ENCODE measurements at places on chromosomes 2 and 18.

GRCh38 chr18:76839086-76839794 lies 16.9 kb downstream of the ZNF236 start:
- DNase-seq, result no peak

- no peak for DNase-seq
These were observed 11.1 kb downstream of the CNDP2 start for GRCh38 chr18:74507097-74507881.

- no peak for DNase-seq
These were observed 285.3 kb downstream of the RAD51AP2 start for GRCh38 chr2:17232776-17233556.

GRCh38 chr18:23250893-23251656 lies 115.8 kb downstream of the CABLES1 start:
- DNase-seq, result no peak

- no peak for DNase-seq
These were observed 150.3 kb downstream of the SATB2 start for GRCh38 chr2:199307461-199307860.

GRCh38 chr2:47484396-47484795 lies 81.4 kb downstream of the MSH2 start:
- no peak for DNase-seq

DNA sequence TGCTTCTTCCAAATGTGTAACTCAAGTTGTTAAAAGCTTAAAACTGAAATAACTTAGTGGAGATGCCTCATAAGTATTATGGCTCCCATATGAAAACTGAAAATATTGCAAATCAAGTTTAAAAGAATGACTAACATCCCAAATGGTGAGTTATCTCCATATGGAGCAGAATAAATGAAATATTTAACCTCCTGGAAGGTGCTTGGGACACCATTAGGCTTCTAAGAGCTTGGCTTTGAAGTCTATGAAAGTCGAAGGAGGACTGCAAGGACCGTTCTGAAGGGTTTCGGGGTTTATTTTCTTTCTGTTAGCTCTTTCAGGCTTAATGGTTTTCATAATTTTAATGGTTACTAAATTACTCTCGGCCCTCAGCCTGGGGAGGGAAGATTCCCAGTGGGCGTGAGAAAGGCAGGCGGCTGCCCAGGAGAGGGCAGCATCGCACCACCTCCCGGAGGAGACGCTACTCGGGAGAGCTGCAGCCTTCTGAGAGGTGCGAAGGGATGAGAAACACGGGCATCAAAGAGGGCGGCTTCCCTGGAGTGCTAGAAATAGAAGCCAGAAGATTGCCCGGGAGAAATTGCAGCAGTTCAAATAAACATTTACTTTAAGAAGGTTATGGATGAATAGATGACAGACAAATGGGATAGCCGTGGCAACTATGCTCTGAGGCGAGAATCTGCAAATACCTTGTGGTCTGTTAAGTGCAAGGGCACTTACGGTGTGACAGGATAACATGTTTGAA lies 43.1 kb downstream of the MAP3K19 start:
- DNase-seq, result peak; percentile 93

GRCh38 chr18:30093376-30093775 lies 949.2 kb downstream of the DSC3 start:
- no peak for DNase-seq

- DNase-seq, result no peak
These were observed 390.9 kb upstream of the TRIB2 start for GRCh38 chr2:12325806-12326205.

- DNase-seq, result no peak
These were observed 18.0 kb upstream of the FAP start for GRCh38 chr2:162261032-162261945.

GRCh38 chr2:106572541-106573450 lies 85.6 kb downstream of the CD8B2 start:
- DNase-seq, result peak; percentile 12

- DNase-seq, result no peak
These were observed 27.6 kb upstream of the MYO1B start for GRCh38 chr2:191217580-191217979.

- DNase-seq, result no peak
These were observed 168.4 kb downstream of the LOXHD1 start for GRCh38 chr18:46488471-46489213.

GRCh38 chr2:171553236-171553635 lies 31.0 kb downstream of the CYBRD1 start:
- DNase-seq, result no peak

DNA sequence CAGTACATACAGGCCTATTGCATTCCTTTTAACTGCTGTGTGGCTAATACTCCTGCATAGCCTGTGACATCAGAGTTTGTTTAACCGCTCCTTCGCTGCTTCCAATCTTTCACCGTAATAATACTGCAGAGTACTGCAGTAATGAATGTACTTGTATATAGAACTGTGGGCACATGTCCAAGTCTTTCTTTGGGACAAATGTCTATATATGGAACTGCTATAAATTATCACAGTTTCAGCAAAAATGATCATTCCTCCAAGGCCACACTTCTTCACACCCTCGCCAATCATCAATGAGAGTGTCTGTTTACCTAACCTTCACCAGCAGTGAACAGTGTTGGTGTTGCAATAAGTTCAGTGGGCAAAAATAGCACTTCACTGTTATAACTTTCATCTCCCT lies 230.4 kb downstream of the SP3 start:
- DNase-seq, result no peak

GRCh38 chr2:36351736-36352349 lies 3.7 kb upstream of the CRIM1 start:
- peak; percentile 77 for DNase-seq

GRCh38 chr2:166468124-166469024 lies 25.7 kb downstream of the SCN7A start:
- no peak for DNase-seq

- DNase-seq, result peak; percentile 88
These were observed 229.4 kb downstream of the HAUS1 start for GRCh38 chr18:46333431-46334135.

DNA sequence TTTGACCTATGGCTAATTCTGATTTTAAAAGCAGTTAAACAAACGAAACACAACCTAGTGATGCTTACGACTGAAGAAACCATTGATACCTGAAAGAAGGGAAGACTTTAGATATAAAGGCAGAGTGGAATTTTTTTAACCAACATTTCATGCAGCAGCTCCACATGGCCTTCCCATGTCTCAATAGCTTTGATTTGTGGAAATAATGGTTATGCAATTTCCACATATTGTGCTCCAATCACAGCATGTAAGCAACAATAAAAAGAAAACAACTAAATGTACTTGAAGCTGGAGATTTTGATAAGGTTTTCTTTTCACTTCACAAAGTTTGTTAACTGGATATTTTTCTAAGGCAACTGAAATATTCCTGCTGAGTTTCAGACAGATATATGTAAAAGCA lies 82.0 kb upstream of the SLC39A10 start:
- no peak for DNase-seq

GRCh38 chr18:71336576-71337210 lies 1047.8 kb downstream of the SOCS6 start:
- DNase-seq, result no peak

DNA sequence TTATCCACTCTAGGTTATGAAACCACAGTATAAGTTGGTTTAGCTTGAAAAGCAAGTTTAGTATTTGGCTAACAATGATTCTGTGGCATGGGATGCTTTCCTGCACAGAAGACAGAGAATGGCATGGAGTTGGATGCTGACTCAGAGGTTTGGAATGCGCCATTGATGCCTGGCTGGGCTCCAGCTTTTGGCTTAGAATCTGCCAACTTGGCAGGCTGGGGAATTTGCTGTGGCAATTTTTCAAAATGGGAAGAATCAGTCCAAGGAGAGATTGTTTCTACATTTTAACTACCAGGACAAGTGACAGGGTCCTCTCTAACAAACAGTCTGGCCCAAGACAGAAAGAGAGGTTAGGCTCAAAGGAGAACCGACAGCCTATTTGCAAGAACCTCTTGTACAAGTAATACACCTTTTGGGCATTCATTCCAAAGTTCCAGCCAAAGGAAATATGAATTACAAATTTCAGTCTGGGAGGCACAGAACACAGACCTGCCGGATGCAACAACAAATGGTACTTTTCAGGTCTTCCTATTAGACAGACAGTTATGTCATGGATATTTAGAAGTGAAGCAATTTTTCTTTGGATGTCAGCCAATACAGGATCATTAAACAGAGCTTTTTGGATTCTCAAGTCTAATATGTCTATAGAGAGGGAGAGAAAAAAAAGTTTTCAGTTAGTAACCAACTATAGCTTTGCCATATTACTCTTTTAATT lies 1027.7 kb downstream of the TMEM182 start:
- DNase-seq, result peak; percentile 4

- no peak for DNase-seq
These were observed 494.7 kb downstream of the BCL11A start for GRCh38 chr2:60058781-60059180.

DNA sequence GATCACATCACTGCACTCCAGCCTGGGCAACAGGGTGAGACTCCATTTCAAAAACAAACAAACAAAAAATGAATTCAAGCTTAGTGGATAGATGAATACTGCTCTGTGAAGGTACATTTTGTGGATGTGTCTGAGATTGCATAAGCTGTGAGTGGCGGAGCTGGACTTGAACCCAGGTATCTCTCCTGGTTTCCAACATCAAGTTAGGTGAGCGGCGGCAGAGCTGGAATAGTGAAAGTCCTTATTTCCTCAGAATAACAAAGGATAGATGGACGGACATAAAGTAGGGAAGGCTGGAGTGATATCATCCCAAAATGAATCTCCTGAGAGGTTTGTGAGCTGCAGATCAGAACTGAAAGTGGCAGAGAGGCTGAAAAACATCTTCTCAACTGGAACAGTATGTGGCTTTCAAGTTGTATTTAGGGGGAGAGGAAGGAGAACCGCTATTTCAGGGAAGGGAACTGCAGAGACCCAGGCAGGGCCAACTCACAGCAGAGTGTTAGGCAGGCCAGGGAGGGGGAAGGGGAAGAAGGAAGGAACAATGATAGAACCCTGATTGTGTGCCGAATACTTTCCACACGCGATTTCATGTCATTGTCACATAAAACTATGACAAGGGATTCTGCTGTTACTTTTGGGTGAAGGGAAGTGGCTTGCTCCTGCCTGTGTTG lies 106.2 kb downstream of the LPIN1 start:
- no peak for DNase-seq

GRCh38 chr2:38735999-38736320 lies 15.2 kb downstream of the SRSF7 start:
- no peak for DNase-seq

- DNase-seq, result no peak
These were observed 1635.9 kb upstream of the LRRTM1 start for GRCh38 chr2:81940266-81940955.

GRCh38 chr2:157245846-157246764 lies 11.4 kb upstream of the GALNT5 start:
- no peak for DNase-seq

- peak; percentile 71 for DNase-seq
These were observed 234.8 kb upstream of the SMAD2 start for GRCh38 chr18:48165111-48165866.

DNA sequence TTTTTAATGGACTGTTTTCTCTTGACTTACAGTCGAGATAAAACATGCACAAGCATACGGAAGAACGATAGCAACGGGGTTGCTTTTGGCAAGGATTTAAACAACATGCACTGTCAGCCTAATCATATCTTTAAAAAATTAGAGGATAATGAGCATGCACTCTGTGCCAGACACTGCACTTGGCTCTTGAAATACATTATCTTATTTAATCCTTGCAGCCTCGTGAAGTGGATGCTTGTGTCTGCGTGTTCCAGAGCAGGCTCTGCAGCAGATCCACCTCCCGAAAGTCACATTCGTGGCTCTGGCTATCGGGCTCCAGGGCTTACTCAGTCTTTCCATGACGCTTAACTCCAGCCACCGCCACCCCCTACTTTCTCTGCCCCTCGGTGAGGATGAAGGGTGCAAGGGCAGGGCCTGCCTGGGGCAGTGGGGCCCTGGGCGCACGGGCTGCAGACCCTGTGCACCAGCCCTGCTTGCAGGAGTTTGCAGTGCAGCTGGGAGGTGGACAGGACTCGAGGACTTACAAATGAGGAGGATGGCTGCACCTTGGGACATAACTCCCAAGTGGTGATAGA lies 61.7 kb downstream of the ACKR3 start:
- no peak for DNase-seq

GRCh38 chr2:144503242-144503641 lies 16.7 kb downstream of the ZEB2 start:
- DNase-seq, result no peak

GRCh38 chr2:173854840-173855239 lies 110.3 kb downstream of the SP3 start:
- peak; percentile 64 for DNase-seq

DNA sequence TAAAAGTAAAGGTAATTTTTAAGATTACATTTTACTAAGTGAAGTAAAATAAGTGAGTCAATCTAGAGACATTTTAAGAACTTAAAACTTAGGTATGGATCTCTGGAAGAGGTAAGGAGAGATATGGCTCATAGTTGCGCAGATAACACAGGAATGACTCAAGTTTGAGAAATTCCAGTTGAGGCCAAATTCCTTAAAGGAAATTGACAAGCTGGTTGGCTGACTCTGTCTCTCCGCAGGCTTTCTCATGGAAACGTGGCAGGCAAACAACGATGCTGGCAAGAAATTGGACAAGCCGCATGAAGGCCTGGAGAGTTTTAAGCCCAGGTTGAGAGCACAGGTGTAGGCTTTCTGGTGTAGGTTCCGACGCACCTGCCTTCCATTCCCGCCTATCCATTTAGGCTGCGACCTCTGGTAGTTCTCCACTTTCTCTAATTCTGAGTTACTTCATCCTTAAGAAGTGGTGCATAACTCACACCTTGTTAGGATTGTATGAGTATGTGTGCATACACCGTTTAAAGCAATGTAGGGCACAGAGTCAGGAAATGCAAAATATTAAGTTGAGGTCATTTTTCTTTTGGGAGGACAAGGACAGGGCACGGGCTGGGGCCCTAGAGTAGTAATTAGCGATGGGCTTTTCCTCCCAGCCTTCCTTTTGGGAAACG lies 589 bp upstream of the DAW1 start:
- no peak for DNase-seq

DNA sequence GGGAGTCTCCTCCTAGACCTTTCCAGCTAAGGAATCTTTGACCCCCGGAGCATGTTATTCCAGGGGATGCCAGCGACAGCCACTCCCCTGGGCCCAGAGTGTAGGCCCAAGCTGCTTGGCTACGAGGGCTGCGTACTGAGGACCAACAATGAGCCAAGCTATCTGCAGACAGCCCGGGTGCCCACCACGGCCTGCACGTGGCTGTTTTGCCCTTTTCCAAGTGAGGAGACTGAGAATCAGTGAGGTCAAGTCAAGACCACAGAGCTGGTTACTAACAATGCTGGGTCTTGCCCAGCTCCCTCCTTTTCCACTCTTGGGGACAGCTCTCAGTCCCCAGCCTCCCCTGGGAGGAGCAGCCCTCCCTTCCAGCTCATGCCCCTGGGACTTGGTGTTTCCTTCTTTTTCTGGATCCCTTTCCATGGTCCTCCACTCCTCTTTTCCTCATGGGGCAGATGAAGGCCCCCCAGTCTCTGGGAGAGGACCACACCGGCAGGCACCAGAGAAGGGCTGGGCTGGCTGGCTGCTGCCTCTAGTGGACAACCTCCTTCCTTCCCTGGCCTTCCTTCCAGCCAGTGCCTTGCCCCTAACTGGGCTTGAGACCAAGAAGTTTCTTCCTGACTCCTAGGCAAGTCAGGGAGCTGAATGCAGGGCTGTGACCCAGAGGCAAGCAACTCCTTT lies 550 bp upstream of the MALL start:
- peak; percentile 34 for DNase-seq

- DNase-seq, result no peak
These were observed 14.3 kb upstream of the CCDC85A start for GRCh38 chr2:56169521-56169920.
